ENCODE measurements at places on chromosomes 7 and 10.

DNA sequence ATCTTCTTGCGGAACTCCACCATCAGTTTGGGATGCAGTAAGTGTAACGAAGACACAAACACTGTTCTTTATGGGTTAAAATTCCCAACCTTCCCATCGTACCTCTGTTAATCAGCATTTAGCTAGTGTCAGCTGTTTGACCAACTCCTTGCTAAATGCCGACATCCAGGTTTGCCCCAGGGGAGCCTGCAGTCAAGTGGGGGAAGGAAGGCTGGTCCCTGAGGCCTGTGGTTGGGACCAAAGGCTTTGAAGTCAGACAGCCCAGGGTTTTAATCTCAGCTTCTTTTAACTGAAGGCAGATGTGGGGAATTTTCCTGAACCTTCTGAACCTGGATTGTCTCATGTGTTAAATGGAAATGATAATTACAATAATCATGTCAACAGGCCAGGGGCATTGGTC lies 443.7 kb downstream of the GLRX3 start:
- DNase-seq = no peak

DNA sequence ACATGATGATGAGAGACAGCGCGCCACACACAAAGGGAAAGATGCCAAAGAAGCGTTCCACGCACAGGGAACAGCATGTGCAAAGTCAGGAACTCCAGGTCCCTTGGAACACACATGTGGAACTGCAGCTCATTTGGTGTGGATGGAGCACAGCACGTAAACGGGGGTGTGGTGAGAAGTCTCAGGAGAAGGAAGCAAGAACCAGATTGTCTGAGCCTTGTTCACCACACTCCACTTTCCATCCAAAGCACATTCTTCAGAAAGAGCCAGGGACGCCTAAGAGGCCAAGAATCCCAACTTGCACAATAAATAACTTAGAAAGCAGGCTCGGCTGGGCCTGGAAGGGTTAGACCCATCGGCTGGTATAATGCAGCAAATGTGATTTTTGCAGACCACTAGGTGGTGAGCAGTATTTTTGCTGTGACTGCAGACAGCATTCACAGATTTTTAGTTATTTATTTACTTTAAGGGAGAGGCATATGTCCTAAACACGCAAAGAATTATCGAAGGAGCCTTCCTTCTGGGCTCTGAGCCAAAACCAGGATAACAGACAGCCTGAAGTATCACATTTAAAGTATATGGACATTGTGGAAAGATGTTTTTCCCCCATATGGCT lies 27.9 kb upstream of the ASCC1 start:
- DNase-seq = peak; percentile 68

- no peak for DNase-seq
Observed at GRCh38 chr7:96408881-96409280, 87.0 kb upstream of the SLC25A13 start.

GRCh38 chr10:125023862-125024496 lies 82.1 kb downstream of the ZRANB1 start:
- peak; percentile 80 for DNase-seq

DNA sequence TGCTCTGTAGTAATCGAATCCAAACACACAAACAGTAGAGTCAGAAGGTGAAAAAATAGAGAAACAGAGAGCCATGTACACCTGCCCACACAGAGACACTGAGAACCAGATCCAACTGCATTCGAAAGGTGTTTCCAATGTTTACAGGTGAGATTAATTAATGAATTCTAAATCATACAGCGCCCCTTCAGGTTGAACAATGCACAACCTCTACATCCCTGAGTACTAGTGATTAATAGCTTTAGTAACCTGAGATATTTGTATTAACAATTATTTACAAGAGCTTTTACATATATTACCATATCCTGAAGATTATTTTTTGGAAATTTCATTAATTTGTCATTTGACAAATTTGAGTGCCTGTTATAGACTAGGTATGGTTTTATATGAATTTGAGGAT lies 7.6 kb upstream of the MRC1 start:
- DNase-seq = no peak

DNA sequence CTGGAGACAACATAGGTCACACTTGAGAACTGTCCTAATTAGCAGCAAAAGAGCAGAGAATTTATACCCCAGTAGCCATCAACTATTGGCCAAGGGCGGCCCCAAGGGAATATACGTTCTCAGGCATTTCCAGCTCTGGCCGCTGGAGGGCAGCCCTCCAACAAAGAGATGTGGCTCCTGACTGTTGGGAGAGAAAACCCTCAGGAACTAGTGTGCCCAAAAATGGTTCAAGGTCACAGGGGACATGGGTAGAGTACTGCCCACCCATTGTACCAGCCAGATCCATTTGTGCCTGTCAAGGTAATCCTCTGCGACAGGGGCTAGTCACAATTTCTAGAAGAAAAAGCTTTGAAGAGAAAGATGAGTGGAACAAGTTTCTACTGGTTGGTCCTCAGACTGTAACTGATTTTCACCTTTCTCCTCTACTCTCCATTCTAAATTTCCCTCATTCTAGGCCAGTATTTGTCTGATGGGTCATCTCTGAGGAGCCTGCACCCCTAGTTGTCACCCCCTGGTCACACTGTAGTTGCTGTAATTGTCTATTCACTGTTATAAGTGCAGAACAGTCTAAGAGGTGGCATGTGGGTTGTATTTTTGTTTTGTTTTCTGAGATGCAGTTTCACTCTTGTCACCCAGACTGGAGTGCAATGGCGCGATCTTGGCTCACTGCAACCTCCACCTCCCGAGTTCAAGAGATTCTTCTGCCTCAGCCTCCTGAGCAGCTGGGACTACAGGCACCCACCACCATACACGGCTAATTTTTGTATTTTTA lies 14.7 kb upstream of the C7orf33 start:
- peak; percentile 63 for DNase-seq

DNA sequence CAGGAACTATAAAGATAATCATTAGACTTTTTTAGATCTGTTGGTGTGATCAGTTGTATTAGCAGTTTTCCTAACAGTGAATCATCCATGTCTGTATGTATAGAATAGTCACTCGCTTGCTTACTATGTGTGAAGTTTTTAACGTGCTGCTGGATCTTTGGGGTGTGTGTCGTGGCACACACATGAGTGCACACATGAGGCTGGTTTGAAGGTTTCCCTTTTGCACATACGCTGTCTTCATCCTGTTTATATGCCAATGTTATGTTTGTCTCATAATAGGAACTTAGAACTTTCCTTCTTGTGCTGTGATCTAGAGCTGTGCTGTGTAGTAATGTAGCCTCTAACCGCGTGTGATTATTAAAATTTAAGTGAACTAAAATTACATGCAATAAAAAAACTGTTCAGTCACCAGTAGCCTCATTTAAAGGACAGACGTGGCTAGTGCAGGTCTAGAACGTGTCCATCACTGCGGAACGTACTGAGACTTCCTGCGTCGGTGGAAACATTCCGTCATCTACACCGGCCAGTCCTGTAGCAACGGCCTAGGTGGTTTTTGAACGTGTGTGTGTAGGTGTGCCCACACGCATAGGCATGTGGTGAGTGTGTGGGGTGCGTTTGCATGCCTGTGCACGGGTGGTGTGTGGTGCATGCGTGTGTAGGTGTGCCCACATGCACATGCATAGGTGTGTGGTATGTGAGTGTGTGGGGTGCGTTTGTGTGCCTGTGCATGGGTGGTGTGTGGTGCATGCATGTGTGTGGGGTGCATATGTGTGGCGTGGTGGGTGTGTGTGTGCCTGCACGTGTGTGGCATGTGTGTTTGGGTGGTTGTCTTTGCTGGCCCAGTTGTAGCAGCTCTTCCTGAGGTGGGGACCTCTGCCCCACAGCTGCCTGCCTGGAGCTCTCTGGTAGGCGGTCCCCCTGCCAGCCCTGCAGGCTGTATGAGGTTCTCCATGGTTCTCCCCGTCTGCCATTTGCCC lies 56.6 kb downstream of the INPP5A start:
- no peak for DNase-seq

GRCh38 chr7:96837593-96837992 lies 127.9 kb upstream of the SEM1 start:
- DNase-seq = no peak

DNA sequence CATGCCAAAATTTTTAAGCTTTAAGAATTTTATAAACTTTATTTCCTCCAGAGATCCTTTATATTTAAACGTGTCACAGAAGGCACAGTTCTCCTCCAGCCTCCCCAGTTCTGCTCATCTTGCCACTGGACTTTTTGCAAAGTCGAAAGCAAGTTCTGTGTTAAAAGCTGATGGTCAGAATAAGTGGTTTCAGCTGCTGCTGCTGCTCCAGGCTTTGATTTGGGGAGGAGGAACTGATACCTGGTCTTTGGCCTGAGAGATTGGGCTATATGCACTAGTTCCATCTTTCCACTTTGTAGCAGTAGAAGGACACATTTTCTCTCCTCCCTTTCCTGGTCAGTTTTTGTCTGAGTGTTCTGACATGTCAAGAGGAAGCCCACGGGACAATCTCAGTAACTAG lies 435.9 kb upstream of the PHF14 start:
- DNase-seq = no peak

- DNase-seq = no peak
Observed at GRCh38 chr7:86911659-86912058, 147.8 kb downstream of the ELAPOR2 start.

- DNase-seq = peak; percentile 78
Observed at GRCh38 chr10:10642751-10643150, 374.9 kb upstream of the CELF2 start.

DNA sequence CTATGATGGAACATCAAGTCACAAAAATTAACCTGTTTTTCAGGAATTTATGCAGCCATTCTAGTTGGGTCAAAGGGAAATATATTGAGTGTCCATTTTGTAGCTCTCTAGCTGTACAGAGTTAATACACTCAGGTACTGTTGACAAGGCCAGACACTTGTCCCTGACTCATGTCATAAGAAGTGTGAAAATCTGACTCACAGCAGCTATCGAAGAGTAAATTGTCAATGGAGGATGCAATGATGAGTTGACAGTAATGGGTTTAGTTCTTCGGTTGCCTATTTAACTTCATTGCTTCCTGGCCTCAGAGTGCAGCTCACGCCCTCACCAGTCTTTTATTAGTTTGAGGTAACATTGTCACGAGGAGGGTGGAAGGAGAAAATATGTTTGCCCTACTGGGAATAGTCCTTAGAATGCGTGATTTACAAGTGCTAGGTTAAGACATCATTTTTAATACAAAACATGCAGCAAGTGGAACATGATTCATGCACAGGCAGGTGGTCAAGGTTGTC lies 255.1 kb downstream of the XPNPEP1 start:
- no peak for DNase-seq

- DNase-seq = no peak
Observed at GRCh38 chr7:151762583-151763245, 114.2 kb downstream of the PRKAG2 start.

- DNase-seq = no peak
Observed at GRCh38 chr10:130491693-130492050, 355.5 kb downstream of the GLRX3 start.

DNA sequence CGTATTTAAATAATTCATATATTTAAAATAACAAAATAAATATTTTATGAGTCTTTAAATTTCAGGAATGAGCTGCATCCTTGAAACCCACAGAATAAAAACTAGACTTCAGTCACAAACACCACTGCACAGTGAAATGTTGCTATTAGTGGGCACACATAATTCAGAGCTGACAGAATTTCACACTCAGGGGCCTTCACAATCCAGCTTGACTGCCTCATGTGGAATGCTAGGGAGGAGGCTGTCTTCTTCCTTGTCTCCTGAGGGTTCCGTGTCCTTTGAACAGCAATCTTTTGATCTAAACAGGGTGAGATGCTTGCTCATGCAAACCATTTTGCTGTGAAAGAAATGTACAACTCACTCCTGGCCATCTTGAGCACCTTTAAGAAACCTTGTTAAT lies 346.7 kb downstream of the CCSER2 start:
- no peak for DNase-seq

- DNase-seq = no peak
Observed at GRCh38 chr7:6111041-6111440, 79.9 kb downstream of the ANKRD61 start.

- DNase-seq = no peak
Observed at GRCh38 chr7:135747366-135747765, 1.2 kb downstream of the FAM180A start.

- peak; percentile 45 for DNase-seq
Observed at GRCh38 chr10:123559066-123559822, 106.9 kb upstream of the GPR26 start.

DNA sequence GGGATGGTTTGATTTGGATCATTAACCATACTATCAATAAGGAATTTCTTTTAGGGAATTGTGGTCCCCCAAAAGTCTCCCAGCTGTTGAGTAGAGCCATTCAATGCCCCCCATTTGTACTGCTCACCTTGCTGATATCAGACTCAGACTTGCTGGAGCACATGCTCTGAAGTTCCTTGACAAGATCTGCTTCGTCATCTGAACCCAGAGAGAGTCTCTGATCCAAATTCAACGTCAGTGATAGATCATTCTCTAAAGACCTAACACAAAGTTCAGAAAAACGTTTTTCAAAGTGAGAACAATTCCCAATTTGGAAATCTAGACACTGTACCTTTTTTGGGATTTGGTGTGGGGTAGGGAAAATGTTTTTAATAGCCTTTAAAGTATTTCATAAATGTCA lies 153.9 kb downstream of the CTTNBP2 start:
- no peak for DNase-seq

- DNase-seq = no peak
Observed at GRCh38 chr7:818031-818699, 14.1 kb upstream of the SUN1 start.

DNA sequence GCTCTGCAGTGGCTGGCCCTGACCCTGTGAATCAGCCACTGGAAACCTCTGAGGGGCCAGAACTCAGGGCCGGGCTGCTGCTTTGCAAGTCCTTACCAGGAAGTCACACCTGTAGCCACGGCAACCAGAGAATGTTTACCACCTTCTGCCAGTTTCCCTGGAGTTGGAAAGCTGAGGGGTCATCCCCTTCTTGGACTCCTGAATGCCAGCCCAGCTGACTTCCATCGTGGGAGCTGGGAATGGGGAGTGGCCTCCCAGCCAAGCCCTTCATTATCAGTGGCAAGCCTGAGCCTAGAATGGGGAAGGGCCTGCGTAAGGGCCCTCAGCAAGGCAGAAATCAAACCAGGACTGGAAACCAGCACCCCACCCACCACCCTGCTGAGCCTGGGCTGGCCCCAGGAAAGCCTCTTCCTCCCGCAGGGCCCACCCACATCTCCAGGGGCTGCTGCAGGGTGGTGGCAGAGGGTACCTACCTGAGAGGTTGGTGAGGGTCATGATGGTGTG lies 6.5 kb upstream of the CRHR2 start:
- DNase-seq = no peak

DNA sequence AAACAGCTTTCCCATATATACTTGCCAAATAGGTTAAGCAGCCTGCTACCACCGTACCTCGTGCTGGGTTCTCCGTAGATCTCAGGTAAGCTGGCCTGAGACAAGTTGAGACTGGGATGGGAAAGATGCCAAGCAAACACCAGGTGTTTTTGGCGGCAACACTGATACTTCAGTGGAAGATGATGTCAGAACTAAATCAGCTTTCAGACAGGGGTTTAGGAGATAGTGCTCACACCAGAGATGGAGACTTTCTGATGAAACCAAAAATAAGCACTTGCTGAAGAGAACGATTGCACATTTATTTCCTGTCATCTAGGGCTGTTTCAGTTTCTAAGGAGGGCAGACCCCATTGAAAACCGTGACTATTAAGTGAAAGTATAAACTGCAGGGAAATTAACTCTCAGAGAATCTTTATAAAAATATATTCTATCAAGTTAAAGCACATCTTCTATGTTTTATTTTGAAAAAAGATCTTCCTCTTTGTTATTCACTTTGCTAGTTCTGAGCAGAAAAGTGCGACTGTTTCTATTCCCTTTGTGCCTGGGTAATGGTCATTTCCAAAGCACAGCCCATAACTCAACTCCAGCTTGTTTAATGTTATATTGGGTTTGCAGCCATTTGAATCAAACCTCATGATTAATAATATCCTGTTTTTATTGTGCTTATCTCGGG lies 149.9 kb downstream of the CPED1 start:
- DNase-seq = no peak

- DNase-seq = no peak
Observed at GRCh38 chr10:1950803-1951495, 213.6 kb upstream of the ADARB2 start.

Data from left ventricle myocardium inferior (tissue), 1 donor.